ENCODE measurements at places on chromosomes 16 and 17.
A peak's percentile ranks its signal among the peaks of the same experiment; 100 is the strongest.

DNA sequence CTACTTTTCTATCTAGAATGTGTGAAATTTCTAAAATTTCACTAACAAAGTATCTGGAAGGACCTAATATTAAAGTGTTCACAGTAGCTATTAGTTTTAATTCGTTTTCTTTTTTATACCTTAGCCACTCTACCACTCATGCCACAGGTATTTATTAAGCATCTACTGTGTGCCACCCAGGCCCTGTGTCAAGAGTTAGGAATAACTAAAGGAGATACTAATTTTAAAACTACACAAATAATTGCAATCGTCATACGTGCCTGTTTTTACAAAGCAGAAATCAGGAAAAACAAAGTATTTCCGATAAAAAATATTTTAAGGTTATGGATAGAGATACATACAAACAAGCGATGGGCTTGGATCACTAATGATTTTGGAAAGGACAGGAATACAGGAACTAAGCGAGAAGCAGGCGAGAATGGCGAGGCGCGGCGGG lies 483 bp upstream of the EEF2K start:
- DNase-seq, result no peak

GRCh38 chr17:82941021-82942001 lies 101.5 kb upstream of the ZNF750 start:
- no peak for DNase-seq

- no peak for DNase-seq
Observed at GRCh38 chr16:5874899-5875298, 777.3 kb upstream of the EEF2KMT start.

- DNase-seq, result no peak
Observed at GRCh38 chr17:74072340-74072739, 131.1 kb upstream of the RPL38 start.

DNA sequence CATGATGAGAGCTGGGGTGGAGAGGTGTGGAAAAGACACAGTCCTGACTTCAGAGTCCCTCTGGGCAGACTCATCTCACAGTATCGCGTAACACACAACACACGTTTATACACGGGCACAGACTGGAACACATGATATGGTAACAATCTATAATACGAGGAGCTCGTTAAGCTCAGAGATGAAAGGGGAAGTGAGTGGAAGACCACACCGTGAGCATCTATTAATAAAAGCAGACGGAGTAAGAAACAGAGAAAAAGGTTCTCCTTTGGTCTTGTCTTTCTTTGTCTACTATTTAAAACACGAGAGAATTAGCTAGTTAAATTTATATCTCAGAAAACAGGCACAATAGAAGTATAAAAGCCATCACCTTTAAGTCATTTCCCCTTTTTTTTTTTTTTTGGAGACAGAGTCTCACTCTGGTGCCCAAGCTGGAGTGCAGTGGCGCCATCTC lies 13.5 kb downstream of the ANKRD11 start:
- no peak for DNase-seq

- no peak for DNase-seq
Observed at GRCh38 chr16:57462978-57463362, 491 bp downstream of the POLR2C start.

- peak; percentile 49 for DNase-seq
Observed at GRCh38 chr17:72136692-72137091, 15.9 kb downstream of the SOX9 start.

- DNase-seq, result no peak
Observed at GRCh38 chr16:17358846-17359245, 111.9 kb downstream of the XYLT1 start.

- DNase-seq, result no peak
Observed at GRCh38 chr16:24129412-24129918, 126.7 kb upstream of the CACNG3 start.

DNA sequence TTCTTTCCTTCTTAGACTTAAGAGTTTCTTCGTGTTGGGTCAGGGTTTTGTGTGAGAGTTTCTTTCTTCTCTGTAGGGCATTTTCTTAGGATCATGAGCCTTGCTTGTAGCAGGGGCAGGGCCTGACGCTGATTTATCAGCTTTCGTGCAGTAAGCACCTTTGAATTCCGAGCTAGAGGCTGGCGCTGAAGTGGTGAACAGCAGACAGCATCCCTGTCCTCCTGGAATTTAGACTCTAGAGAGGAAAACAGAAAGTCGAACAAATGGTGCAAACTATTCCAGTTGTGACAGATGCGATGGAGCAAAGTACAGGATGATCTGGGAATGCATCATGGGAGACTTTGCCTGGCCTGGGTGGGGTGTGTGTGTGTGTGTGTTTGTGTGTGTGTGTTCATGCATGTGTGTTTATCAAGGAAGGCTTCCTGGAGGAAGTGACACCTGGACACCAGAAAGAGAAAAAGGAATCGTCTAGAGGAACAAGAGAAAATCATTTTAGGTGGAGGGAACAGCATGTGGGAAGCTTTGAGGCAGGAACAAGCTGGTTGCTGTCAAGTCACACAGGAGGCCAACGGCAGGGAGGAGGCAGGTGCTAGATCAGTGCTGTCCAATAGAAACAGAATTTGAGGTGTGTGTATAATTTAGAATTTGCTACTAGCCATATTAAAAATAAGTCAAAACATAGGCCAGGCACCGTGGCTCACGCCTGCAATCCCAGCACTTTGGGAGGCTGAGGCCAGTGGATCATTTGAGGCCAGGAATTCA lies 60.2 kb downstream of the WWP2 start:
- DNase-seq, result no peak

- DNase-seq, result no peak
Observed at GRCh38 chr16:67963662-67964321, 4.6 kb downstream of the SLC12A4 start.
